Stimulated activated CD4-positive, alpha-beta T cell treated with anti-CD3 and anti-CD28 coated beads, Interleukin-1b, Interleukin-23, amount 100 ng/mL, for 1 hour (primary cell): ENCODE measurements at places on chromosomes 5 and 9.

DNA sequence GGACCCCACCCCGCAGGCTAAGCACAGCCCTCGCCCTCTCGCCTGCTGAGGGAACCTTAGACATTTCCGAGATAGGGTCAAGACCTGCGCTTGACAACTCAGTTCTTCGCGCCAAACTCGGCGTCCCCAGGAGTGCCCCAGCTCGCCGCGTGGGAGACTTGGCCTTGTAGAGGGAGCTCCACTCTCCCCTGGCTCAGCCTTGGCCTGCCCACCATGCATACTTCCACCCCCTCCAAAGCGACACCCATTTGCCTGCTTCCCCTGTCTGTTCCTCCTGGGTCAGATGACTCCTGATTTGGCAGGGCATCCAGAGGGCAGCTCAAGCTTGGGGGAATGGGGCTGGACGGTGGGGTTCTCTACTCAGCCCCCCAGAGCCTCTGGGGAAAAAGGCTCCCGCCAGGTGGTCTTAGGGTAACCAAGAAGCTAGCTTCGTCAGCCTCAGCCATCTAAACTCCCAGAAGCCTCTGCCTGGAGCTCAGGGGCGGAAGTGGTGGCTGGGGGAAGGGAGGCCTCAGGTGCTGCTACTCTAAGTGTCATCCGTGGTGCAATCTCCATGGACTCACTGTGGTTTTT is 560 bp downstream of the DOCK2 start:
- DNase-seq, result no peak

DNA sequence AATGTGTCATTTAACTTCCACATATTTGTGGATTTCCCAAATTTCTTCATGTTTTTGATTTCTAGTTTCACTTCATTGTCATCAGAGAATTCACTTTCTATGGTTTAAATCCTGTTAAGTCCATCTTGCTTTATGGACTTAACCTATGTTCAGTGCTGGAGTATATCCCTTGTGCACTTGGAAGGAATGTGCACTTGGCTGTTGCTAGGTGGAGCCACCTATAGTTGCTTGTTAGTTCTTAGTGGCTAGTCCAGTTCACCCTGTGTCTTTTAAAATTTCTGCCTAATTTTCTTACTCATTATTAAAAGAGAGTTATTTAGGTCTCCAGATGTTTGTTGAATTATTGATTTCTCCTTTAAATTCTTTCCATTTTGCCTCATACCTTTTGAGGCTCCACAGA is 1472.5 kb upstream of the CDH6 start:
- no peak for DNase-seq

DNA sequence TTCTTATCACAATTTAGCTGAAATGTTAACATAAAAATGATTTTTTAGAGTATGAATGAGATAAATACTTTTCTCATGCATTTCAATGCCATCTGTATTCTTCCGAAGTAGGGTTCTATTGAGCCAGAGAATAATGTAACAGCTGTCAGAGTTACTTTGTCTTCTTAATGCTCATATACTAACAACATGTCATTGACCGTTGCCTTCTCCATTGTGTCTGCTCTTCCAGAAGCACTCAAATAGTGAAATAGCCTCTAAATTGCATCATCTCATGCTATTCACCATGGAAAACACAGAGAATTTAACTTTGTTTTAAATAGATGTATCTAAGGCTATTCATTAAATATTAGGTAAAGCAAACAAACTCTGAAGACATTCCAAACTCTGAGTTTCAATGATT is 1875.9 kb upstream of the CDH9 start:
- DNase-seq, result no peak

- no peak for DNase-seq
Observed at GRCh38 chr5:1371218-1371971, 26.5 kb upstream of the CLPTM1L start.

DNA sequence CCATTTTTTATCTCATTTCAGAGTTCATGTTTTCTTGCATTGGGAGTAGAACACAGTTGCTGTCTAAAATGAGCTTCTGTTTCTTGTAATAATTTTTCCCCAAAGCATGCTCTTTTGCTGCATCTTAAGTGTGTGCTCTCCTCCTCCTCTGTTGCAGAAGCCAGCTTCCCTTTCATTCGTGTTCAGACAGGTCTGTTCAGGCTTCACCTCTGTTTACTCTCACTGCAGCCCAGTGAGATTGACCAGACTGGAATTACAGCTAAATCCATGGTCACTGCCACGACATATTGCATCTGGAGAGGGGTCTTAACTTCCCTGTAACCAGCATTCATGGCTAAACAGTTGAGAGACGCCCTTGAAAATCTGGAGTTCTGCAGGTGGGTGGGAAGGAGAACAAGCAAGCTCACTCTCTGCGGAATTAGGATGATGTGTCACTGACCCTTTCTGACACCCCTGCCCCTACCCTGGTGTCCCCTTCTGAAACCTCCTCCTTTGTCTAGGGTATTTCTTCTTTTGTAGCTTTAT is 223.2 kb downstream of the FSTL4 start:
- DNase-seq, result no peak

- no peak for DNase-seq
Observed at GRCh38 chr5:68499987-68500386, 284.4 kb downstream of the PIK3R1 start.

DNA sequence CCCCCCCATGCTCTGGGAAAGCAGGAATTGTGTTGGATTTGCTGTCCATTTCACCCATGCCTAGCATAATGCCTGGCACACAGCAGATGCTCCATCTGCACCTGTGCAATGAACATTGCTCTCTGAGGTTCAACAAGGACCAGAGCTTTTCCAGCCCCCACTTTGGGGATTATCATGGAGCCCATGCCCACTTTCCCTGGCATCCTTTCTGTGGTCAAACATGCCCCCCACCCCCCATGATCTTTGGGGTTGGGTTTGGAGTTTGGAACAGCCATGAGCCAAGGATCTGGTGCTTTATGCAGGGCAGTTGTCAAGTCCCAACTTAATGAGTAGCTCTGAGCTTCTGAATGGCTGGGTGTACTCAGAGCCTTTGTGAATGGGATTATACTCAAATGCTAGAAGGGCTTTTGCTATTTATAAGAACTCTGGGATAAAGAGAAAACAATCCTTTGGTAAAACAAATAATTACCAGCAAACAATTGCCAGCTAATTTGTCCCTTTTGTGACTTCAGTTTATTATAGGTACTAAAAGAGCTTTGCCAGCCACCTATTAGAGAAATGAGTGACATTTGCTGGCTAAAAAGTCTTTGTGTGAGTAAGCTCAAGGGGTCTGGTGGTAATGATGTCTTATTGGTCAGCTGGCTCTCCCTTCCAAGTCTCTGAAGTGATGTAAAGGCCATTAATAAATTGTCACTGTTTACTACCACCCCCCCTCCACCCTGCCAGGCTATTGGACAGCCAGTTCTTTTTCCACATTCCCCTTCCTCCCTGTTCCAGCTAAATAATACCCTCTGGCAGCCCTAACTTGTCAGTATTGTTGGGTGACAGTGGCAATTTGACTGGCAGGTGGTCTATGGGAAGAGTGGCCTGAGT is 182.3 kb downstream of the MACROH2A1 start:
- no peak for DNase-seq

DNA sequence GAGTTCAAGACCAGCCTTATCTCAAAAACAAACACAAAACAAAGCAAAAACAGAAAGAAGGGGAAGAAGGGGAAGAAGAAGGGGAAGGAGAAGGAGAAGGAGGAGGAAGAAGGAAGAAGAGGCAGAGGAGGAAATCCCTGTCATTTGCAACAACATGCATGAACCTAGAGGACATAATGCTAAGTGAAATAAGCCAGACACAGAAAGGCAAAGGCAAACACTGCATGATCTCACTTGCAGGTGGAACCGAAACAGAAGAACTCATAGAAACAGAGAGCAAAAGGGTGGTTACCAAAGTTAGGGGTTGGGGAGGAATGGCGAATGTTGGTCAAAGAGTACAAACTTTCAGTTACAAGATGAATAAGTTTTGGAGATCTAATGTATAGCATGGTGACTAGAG is 135.4 kb downstream of the UGCG start:
- DNase-seq, result no peak

DNA sequence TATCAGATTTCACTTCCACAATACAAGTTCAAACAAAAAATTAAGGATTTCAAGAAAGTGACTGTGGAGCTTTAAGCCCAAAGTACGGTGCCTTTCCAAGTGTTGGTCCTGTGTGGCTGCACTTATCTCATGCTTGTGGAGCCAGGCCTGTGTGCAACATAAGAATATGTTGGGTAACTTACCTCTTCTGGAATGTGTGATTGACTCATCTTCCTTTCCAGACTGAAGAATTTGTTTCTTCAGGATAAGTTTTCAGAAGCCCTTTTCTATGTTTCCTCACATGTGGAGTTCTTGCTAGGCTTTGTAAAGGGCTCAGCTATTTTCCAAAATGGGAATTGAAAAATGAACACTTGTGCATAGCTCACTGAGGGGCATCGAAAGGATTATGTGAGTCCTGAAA is 485.1 kb upstream of the PAPPA start:
- DNase-seq, result no peak

- DNase-seq, result no peak
Observed at GRCh38 chr9:104694218-104694617, at the start of gene OR13D1. Gene OR13D1, plus strand, starts transcription at chr9:104694518. Its CDS starts 0 bp downstream, at chr9:104694518.

- DNase-seq, result no peak
Observed at GRCh38 chr5:145661737-145662485, 173.2 kb downstream of the PRELID2 start.
